ENCODE measurements at places on chromosomes 12 and 14.

- DNase-seq, result no peak
Observed at GRCh38 chr12:10873378-10873777, 10.7 kb downstream of the PRH1 start.

GRCh38 chr14:60632257-60632656 is 17.0 kb downstream of the SIX1 start:
- DNase-seq, result no peak

DNA sequence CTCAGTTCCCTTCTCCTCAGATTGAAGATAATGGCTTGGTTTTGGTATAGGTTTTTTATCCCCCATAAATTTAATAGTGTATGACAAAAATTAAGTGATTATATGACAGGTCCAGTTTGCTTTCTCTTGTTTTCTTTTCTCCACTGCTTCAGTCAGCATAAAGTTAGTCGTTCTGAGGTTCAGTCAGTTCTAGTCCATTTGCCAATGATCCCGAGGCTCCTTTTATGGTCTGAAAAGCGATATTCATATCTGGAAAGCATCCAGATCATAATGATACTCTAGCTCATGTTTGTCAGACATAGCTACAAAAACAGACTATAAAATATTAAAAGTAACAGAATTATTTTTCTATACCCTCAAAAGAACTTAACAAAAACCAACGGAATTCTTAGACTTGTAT is 67.1 kb upstream of the SLC38A4 start:
- DNase-seq, result no peak

DNA sequence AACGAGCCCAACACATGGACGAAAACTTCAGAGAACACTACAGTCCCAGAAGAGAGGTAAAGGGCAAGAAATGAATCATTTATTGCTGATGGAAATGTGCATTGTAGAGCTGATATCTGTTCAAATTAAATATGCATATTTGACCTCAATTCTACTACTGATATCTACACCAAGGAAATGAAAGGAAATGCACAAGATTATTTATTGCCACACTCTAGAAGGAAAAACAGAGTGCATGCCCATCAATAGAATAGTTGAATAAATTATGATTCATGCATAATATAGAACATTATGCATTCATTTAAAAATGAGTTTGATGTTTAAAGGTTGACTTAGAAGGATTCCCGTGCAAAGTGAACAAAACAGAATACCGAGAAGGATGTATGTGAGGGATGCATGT is 15.6 kb upstream of the NUP107 start:
- DNase-seq, result no peak

- no peak for DNase-seq
Observed at GRCh38 chr12:17342381-17342961, 736.5 kb upstream of the LMO3 start.

DNA sequence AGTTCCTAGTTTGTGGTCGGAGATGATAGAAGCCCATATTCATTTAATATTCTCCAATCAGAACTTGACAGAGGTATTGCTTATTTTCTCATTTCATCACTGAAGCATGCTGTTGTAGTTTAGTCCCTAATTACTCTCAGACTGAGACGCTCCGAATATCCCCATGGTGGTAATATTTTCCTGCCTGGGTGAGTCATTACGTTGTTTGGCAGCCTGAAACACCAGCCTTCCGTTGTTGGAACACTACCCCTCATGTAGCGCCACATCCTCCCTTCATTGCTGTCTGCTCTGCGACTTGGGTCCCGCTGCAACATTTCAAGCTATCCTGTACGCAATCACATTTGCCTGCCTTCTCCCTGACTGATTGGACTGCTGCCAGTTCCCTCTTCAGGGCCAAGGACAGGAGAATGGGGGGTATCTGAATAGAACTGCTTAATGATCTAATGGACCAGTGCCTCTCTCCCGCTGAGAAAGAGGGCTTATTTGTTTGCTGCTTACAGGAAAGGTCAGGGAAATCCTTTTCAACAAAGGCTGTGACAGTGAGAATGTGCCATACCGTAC is 369.1 kb downstream of the NPAS3 start:
- DNase-seq, result no peak

GRCh38 chr14:89915114-89915878 is 39.2 kb downstream of the EFCAB11 start:
- peak; percentile 65 for DNase-seq

DNA sequence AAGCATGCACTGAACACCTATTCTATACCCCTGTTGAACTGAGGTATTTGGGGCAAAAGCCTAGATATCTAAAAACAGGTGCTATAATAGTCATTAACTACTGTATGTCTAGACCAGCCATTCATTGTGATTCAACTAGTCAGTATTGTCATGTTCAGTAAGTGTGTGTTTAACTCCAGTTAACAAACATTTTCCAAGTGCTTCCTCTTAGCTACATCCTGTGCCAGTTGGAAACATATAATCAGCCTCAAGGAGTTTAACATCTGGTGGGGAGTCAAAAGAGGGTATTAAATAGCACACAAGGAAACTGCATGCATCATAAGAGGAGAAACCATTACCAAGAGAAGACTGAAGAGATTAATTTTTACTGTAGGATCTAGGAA is 20.4 kb downstream of the TMTC1 start:
- no peak for DNase-seq

- DNase-seq, result no peak
Observed at GRCh38 chr12:33721561-33721960, 281.9 kb upstream of the SYT10 start.

GRCh38 chr14:32818581-32818980 is 120.1 kb upstream of the NPAS3 start:
- DNase-seq, result no peak

DNA sequence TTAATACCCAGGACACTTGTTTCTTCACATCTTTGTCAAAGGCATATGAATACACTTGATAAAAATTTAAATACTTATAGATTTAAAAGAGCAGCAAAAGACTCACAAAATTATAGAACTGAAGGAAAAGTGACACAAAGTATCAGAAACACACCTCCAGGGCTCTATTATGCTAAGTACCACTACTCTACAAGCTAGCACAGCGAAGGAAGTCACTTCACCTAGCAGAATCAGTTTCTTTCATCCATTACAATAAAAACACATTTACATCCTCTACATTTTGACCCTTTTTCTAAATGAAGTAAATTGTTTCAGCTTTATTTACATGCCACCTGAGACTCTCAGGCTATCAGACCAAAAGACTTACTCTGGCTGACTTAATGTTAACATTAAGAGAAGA is 26.6 kb upstream of the PTPRB start:
- no peak for DNase-seq

GRCh38 chr12:5059358-5059757 is 15.7 kb downstream of the KCNA5 start:
- no peak for DNase-seq

DNA sequence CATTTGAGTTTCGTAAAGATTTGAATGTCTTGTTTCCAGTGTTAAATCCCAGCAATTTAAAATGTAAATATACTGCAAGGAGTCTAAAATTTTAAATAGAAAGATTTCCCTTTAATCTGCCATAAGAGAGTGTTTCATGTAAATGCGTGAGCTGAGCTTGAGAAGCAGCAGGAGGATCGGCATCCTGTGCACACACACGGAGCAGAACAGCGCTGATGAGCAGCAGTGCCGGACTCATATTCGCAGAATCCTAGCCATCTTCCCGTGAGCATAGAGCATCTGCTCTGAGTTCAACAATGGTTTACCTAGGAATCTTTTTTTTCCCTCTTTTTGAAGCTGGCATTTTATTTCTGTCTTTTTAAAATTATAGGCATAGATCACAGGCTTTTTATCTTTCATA is 29.8 kb upstream of the AMN start:
- DNase-seq, result no peak

DNA sequence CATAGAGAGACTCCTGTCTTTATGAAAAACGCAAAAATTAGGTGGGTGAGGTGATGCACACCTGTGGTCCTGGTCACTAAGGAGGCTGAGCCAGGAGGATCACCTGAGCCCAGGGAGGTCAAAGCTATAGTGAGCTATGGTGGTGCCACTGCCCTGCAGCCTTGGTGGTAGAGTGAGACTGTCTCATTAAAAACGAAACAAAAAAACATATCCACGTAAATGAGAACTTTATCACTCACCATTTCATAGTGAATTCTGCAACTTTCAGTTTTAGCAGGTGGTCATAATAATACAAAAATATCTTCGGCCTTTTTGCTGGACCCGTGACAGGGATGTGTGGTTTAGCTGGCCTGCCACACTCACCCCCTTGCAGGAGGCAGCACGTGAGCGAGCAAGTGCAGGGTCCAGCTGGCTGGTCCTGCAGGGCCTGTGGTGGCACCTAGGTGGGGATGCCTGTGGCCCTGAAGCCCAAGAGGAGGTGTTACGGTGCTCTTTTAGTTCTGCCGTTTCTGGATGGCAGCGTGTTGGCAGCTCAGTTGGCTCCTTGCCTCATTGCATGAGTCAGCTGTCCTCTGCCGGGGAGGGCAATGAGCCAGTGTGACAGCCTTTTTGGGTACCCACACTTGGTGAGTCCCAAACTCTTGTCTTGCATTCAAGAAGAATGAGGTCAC is 1330.7 kb upstream of the TMEM132C start:
- DNase-seq, result peak; percentile 5

DNA sequence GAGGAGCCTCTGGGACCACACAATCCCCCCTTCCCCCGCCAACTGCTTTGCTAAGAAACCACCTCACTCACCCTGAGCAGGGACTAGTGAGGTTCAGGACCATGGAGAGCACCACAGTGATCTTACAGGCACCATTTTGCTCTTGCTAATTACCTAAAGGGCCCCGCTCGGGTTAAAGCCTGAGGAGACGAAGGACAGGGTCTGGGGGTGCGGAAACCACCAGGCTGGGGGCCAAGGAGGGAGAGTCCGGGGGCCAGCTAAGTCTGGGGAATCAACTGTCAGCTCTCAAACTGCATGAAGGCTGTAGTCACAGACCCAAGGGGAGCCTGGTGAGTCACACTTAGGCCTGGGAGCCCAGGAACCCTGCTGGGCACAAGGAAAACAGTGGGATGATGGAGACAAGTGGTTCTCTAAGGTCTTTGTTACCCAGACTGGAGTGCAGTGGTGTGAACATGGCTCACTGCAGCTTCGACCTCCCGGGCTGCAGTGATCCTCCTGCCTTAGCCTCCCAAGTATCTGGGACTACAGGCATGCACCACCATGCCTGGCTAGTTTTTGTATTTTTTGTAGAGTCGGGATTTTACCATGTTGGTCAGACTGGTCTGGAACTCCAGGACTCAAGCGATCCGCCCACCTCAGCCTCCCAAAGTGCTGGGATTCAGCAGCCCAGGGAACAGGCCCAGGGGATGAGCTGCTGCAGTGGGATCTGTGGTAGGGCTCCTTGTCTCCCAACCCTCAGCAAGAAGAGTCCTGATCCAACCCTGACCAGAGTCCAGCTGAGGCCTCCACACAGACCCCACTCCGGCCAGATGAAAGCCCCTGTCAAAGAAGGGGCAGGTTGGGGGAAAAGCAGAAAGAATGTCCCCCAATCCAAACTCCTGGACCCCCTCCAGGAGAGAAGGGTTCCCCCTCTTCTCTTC is 98.8 kb downstream of the CALM1 start:
- DNase-seq, result peak; percentile 46

DNA sequence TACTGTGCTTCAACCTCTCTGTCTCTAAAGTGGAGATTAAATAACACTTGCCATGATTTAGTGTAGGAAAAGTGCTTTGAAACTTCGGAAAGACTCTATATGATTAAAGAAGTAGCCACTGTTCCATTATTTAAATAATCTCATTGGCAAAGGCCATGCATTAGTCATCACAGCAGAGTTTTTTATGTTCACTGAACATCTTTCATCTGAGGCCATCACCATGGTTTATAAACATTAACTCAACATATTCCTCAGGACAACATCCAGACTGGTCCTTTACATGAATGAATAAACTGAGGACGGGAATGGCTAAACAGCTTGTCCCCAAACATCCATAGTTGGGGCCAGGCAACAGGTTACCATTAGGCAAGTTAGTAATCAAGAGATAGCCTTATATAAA is 124.6 kb upstream of the FRMD6 start:
- DNase-seq, result no peak

- no peak for DNase-seq
Observed at GRCh38 chr12:123696646-123697045, 15.5 kb upstream of the ATP6V0A2 start.

DNA sequence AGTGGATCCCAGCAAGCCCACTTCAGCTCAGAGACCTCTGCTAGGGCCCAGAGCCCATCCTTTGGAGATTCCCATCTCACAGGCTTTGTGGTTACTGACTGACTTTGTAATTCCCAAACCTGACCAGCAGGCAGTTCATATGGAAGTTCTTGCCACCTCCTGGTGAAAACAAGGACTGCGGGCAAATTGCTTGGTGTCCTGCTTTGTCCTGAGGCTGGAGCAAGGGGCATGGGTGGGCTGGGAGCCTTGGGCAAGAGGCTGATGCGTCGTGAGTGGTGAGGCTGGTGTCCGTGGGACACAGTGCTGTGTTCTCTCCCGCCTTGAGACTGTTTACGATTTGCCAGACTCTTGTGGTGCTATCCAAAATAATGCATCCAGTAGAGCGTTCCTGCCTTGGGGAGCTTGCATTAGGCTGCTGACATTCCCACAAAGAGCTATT is 91.0 kb downstream of the LRRC74A start:
- no peak for DNase-seq

- no peak for DNase-seq
Observed at GRCh38 chr12:55972042-55972441, 1.8 kb upstream of the RAB5B start.

GRCh38 chr12:96400631-96401075 is 414 bp upstream of the CDK17 start:
- no peak for DNase-seq

DNA sequence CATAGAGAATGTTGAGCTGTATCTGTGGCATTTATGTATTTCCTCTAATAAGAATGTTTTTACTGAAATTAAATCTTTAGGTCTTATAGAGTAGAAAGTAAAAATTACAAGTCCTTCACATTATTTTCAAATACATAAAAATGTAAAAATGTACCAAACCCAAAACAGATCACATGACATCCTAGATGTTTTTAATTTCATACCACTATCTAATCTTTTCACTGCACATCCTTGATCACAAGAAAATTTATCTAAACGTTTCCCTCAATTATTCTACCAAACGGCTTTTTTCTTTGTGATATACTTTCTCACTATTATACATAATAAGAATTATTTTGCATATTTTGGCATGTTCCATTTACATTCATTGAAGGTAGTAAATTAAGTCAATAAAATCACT is 18.3 kb downstream of the SGPP1 start:
- DNase-seq, result no peak

- DNase-seq, result no peak
Observed at GRCh38 chr12:89994911-89995310, 286.3 kb upstream of the ATP2B1 start.

- no peak for DNase-seq
Observed at GRCh38 chr12:60195483-60195882, 599.7 kb downstream of the SLC16A7 start.

GRCh38 chr14:100426314-100426713 is 103.2 kb downstream of the SLC25A47 start:
- DNase-seq, result no peak

GRCh38 chr12:46774322-46774633 is 51.5 kb downstream of the SLC38A4 start:
- DNase-seq, result no peak

GRCh38 chr12:90485560-90485959 is 469.4 kb downstream of the CCER1 start:
- DNase-seq, result no peak

Measured in activated CD4-positive, alpha-beta T cell treated with anti-CD3 and anti-CD28 coated beads, Interleukin-2, Interleukin-6, amounts not matched to agents 100 ng/mL and 50 ng/mL, durations not matched to agents 16 hours and 8 hours (primary cell).